ENCODE measurements at places on chromosomes 7 and 10. TPM values are rescaled to one million over a fixed set of nuclear protein-coding genes. Genes with fewer than 3 reads are reported as not detected.

DNA sequence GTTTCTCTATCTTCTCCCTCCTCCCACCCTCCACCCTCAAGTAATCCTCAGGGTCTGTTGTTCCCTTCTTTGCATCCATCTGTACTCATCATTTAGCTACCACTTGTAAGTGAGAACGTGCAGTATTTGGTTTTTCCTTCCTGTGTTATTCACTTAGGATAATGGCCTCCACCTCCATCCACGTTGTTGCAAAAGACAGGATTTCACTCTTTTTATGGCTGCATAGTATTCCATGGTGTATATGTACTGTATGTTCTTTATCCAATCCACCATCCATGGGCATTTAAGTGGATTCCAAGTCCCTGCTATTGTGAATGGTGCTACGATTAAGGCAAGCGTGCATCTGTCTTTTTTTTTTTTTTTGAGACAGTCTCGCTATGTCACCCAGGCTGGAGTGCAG is 72.4 kb downstream of the PROSER2 start:
- H3K4me3 ChIP-seq: no peak overlapping the region
- no peaks in the 10 kb centered on the region for H3K27me3 ChIP-seq

CCL24 gene
- total RNA-seq: not detected

GRCh38 chr7:128398016-128398840 is 11.6 kb downstream of the IMPDH1 start:
- H3K27me3 ChIP-seq: no peaks in the 10 kb centered on the region
- H3K4me1 ChIP-seq: no peaks in the 10 kb centered on the region
- no peaks in the 10 kb centered on the region for H3K36me3 ChIP-seq
- H3K4me3 ChIP-seq: no peak overlapping the region
- DNase-seq: no peak

- no peaks in the 10 kb centered on the region for H3K36me3 ChIP-seq
- no peaks in the 10 kb centered on the region for H3K4me1 ChIP-seq
- H3K27ac ChIP-seq: no peak overlapping the region
Measured at GRCh38 chr7:157719705-157720655, 383.2 kb downstream of the DNAJB6 start.

DNA sequence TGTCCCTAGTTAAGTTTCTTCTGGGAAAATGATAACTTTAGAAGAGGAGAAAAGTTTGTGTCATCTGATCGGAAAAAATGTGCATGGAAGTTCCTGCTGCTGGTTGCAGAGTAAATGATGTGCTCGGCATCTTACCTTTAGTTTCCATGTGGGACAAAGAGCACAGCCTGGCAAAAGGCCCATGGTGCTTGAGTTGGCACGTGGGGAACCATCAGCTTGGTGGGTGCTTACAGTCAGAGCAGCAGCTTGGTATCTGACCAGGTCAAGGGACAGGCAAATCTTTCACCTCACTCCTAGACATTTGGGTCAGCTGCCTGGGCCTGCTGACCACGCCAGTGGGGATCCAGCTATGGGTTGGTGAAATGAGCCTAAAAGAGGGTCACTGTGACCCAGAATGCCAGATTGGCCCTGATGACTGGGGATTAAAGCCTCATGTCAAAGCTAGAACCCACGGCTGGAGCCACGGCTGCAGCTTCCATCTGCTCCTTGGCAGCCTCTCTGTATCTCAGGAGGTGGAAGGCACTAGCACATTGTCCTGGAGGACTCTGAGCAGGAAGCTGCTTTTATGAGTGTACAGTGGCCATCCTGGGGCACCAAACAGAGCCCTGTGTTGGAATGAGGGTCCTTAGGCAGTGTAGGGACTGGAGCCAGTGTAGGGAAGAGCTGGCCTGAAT is 24.7 kb downstream of the VWC2 start:
- no peak for DNase-seq
- peaks cover 11% of the 10 kb centered on the region for H3K4me1 ChIP-seq
- H3K36me3 ChIP-seq: no peaks in the 10 kb centered on the region
- no peak overlapping the region for H3K4me3 ChIP-seq

GRCh38 chr7:45564485-45564884 is 9.7 kb upstream of the ADCY1 start:
- peak overlapping the region; percentile 14 for H3K4me3 ChIP-seq
- H3K27ac ChIP-seq: peak overlapping the region; percentile 58
- H3K36me3 ChIP-seq: no peaks in the 10 kb centered on the region
- DNase-seq: no peak

DNA sequence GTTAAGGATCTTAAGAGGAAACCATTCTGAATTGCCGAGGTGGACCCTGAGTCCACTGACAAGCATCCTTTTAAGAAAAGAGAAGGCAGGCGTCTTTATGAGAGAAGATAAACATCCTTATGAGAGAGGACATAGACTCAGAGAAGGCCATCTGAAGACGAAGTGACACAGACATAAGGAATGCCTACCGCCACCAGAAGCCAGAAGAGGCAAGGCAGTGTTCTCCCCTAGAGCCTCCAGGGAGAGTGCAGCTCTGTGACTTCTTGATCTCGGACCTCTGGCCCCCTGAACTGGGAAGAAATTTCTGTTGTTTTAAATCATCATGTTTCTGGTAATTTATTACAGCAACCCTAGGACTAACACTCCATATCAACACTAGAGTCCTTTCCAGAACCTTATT is 25.2 kb upstream of the ING3 start:
- no peaks in the 10 kb centered on the region for H3K36me3 ChIP-seq
- H3K4me1 ChIP-seq: no peaks in the 10 kb centered on the region
- no peak overlapping the region for H3K27ac ChIP-seq
- no peaks in the 10 kb centered on the region for H3K27me3 ChIP-seq

CPA2 gene
- 0.86 TPM for total RNA-seq

- no peak overlapping the region for H3K4me3 ChIP-seq
- no peaks in the 10 kb centered on the region for H3K27me3 ChIP-seq
- peaks cover 17% of the 10 kb centered on the region for H3K4me1 ChIP-seq
- DNase-seq: no peak
- H3K27ac ChIP-seq: no peak overlapping the region
- no peaks in the 10 kb centered on the region for H3K36me3 ChIP-seq
Measured at GRCh38 chr10:76555067-76555670, 1082.4 kb downstream of the KCNMA1 start.

GRCh38 chr10:517241-517830 is 172.1 kb downstream of the DIP2C start:
- no peak overlapping the region for H3K27ac ChIP-seq

- no peaks in the 10 kb centered on the region for H3K36me3 ChIP-seq
- H3K4me3 ChIP-seq: no peak overlapping the region
- H3K4me1 ChIP-seq: no peaks in the 10 kb centered on the region
- no peaks in the 10 kb centered on the region for H3K27me3 ChIP-seq
- DNase-seq: no peak
- no peak overlapping the region for H3K27ac ChIP-seq
Measured at GRCh38 chr7:20959281-20959680, 172.6 kb upstream of the SP8 start.

DNA sequence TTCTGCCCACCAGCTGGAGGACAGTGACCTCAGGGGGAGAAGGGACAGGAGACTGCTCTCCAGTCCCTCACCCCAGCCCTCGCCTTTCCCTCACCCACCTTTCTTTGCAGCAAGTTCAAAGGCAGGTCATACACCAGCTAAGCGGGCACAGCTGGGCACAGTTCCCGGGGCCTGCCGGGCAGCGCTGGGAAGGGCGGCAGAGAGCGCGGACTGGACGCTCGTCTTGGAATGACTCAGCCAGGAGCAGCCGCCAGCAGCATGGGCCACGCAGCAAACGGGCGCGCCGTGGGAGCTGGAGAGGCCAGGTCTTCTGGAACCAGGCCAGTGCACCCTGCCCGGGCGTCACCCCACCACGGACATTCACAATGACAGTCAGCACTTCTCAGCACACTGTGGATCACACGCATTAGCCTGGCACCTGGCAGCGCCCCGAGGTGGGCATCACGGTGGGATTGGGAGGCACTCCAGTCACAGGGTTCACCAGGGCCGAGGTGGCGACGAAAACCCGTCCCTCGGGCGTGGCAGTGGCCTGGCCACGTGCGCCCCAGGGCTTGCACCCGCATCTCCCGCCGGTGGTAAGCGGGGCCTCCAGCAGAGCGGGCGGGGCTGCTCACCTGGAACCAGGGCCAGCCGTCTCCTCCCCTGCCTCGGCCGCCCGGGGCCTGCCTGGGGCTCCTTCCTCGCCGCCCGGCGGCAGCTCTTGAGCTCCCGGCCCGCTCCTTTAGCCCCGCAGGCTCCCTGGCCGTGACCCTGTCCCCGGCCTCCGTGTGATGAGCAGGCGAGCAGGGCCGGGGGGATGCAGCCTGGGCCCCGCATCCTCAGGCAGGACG is 29.0 kb upstream of the WDFY4 start:
- no peaks in the 10 kb centered on the region for H3K36me3 ChIP-seq
- DNase-seq: peak; percentile 87

DNA sequence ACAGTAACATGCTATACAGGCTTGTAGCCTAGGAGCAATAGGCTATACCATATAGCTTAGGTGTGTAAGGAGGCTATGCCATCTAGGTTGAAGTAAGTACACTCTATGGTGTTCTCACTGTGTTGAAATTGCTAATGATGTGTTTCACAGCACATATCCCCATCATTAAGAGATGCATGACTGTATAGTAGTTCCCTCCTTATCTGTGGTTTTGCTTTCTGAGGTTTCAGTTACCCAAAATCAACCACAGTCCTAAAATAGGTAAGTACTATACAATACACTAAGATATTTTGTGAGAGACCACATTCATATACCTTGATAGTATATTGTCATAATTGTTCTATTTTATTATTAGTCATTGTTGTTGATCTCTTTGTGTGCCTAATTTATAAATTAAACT is 12.7 kb downstream of the FZD1 start:
- no peaks in the 10 kb centered on the region for H3K4me1 ChIP-seq
- H3K27me3 ChIP-seq: no peaks in the 10 kb centered on the region
- no peaks in the 10 kb centered on the region for H3K36me3 ChIP-seq
- no peak overlapping the region for H3K4me3 ChIP-seq
- DNase-seq: no peak

- no peaks in the 10 kb centered on the region for H3K36me3 ChIP-seq
- H3K27ac ChIP-seq: no peak overlapping the region
- H3K4me1 ChIP-seq: peaks cover 24% of the 10 kb centered on the region
Measured at GRCh38 chr10:77391605-77392235, 245.9 kb downstream of the KCNMA1 start.

GBX1 gene
- total RNA-seq: not detected

EEPD1 gene
- 4.6 TPM for total RNA-seq

FAM237B gene
- total RNA-seq: not detected

- H3K27me3 ChIP-seq: no peaks in the 10 kb centered on the region
- H3K36me3 ChIP-seq: peaks cover 90% of the 10 kb centered on the region
- DNase-seq: no peak
- no peaks in the 10 kb centered on the region for H3K4me1 ChIP-seq
- H3K4me3 ChIP-seq: peak overlapping the region; percentile 38
Measured at GRCh38 chr7:149724661-149725425, 48.5 kb downstream of the ZNF467 start.

DNA sequence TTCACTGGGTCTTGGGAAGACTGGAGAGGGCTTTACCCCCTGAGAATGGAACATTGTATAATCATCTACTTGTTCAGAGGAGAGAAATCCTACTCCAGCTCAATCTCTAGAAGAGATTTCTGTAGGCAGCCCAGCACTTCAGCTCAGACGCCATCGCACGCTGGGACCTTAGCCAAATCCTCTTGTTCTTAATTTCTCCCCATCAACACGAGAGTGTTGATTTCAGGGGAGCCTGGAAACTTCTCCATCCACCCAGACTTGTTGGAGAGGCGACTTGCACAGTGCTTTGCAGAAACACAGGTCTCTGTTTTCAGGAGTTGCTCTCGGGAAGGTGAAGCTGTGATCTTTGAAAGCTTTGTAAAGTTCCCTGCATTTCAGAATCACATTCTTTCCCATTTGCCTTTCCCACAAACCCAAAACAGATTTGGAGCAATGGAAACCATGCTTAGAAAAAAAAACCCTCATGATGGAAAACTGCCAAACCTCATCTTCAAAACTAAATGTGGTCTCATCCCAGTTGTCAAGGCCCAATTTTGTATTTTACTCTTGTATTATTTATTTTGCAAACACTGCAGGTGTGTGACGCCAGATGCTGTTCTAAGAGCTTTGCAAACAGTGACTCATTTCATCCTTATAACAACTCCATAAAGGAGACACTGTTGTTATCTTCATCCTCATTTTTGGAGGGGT is 60.9 kb downstream of the CALML3 start:
- no peaks in the 10 kb centered on the region for H3K36me3 ChIP-seq
- peaks cover 32% of the 10 kb centered on the region for H3K4me1 ChIP-seq
- H3K27ac ChIP-seq: no peak overlapping the region
- no peak for DNase-seq
- H3K4me3 ChIP-seq: no peak overlapping the region

DNA sequence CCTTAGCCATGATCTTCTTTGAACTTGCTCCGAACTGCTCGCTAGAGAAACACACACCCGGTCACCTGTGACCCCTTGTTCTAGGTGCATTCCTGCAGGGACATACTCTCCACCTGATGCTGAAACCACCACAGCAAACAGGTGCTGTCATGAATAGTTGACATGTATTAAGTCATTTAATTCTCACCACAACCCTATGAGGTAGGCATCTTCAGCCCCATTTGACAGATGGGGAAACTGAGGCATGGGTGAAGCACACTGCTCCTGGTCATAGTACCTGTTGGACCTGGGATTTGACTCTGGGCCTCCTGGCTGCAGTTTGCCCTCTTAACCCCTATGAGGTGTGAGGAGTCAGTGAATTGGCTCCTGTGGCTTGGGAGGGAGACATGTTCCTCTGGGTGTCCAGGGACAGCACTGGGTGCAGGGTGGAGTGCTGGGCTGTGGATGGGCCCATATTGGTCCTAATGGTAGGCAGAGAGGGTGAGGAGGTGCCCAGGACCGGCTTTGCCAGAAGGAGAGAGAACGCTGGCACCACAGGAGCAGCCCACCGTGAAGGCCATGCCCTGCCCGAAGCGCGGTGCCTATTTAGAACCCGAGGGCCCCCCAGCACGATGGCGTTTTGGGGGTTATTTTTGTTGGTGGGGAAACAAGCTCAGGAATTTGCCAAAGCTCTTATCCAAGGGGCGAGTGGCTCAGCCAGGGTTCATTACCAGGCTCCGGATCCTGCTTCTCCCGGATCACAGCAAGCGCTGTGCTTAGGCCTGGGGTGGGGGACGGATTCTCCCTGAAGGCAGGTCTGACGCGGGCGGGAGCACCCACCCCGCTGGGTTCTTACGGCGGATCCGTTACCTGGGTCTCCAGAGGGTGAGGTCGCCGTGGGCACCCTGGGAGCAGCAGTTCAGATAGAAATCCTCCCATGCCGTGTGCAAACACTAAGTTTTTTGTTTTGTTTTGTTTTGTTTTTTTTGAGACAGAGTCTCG is 52.3 kb downstream of the GLRX3 start:
- peaks cover 7% of the 10 kb centered on the region for H3K27me3 ChIP-seq
- no peak overlapping the region for H3K27ac ChIP-seq
- H3K4me1 ChIP-seq: peaks cover 5% of the 10 kb centered on the region
- H3K4me3 ChIP-seq: no peak overlapping the region
- no peak for DNase-seq
- H3K36me3 ChIP-seq: peaks cover under 1% of the 10 kb centered on the region

DNA sequence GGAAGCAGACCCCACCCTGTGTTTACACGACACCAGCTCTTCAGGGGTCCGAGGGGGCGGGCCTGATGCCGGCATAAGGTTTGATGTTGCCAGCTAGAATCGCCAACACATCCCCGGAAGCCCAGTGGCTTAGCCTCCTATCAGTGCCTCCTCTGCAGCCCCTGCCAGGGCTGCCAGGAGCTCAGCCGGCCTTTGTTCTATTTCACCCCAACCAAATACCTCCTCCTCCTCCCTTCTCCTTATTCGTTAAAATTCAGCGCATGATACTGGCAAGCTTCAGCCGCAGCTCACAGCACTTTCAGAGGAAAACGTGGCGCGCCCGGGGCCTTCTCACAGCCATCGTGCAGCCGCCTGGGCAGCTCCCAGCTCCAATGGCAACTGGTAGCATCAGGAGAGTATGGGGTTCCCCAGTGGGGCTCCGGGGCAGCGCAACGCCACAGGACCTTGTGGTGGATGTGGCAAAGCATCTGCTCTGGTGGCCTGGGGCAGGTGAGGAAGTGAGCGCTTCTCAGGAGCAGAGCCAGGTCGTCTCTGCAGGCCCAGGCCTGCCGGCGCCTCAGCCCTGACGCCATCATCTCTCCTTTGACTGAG is 176.4 kb upstream of the RHEB start:
- peaks cover 51% of the 10 kb centered on the region for H3K4me1 ChIP-seq
- no peaks in the 10 kb centered on the region for H3K36me3 ChIP-seq
- peak overlapping the region; percentile 37 for H3K27ac ChIP-seq

Measured in heart left ventricle (tissue), 16 donors.